ENCODE measurements at places on chromosomes 11 and 22.

- DNase-seq: no peak
Observed at GRCh38 chr11:126485021-126485792, 129.7 kb downstream of the ST3GAL4 start.

DNA sequence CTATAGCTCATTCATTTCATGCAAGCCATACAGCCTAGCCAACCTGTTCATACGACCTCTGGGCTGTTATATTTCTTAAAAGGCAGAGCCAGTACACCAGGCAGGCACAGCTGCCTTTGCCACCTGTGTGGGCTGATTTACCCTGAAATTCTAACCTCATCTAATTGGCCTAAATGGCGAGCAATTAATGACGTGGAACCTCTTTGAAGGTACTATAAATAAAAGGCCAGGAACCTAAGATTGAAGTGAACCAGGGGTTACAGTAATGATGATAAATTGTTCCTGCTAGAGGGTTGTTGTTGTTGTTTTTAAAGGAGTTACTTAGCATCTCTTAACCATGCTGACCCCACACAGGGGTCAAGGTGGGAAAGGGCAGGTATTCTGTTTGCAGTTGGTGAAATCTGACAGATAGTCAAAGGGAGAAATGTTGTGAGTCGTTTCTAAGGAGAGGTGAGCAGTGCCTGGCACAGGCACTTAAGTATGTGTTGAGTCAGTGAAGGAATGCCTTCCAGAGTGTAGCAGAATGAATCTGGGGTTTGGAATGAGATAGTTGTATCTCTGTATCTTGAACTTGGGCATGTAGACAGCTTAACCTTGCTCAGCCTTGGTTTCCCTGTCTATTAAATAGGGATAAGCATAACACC, 213.5 kb upstream of the NAV2 start:
- no peak for DNase-seq

DNA sequence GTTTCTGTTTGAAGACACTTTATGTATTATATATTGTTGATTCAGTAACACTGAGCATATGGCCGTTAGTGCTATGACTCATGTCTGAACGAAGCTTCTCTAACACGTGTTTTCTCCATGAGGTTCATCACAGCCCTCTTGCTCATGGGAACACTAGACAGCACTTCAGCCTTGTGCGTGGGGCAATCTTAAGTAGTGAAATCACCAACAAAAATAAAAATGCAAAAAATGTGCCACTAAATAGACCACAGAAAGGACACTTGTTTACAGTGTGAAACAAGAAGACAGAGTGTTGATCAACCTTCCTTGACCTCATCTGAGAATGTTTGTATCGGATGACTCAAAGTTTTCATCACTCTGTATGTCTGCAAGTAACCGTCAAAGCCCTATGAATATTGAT, 94.5 kb downstream of the FDX1 start:
- DNase-seq: no peak

- no peak for DNase-seq
Observed at GRCh38 chr22:43015677-43016042, 711 bp upstream of the PACSIN2 start.

DNA sequence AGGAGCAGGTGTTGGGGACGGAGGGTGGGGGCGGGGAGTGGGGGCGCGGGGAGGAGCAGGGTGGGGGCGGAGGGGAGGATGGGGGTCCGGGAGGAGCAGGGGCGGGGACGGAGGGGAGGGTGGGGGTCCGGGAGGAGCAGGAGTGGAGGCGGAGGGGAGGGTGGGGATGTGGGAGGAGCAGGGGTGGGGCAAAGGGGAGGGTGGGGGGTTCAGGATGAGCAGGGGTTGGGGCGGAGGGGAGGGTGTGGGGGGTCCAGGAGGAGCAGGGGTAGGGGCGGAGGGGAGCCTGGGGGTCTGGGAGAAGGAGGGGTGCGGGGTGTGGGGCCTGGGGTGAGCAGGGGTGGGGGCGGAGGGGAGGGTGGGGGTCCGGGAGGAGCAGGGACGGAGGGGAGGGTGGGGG, 17.1 kb downstream of the CRELD2 start:
- DNase-seq: no peak

GRCh38 chr11:27187848-27188621, 147.4 kb downstream of the BBOX1 start:
- no peak for DNase-seq

DNA sequence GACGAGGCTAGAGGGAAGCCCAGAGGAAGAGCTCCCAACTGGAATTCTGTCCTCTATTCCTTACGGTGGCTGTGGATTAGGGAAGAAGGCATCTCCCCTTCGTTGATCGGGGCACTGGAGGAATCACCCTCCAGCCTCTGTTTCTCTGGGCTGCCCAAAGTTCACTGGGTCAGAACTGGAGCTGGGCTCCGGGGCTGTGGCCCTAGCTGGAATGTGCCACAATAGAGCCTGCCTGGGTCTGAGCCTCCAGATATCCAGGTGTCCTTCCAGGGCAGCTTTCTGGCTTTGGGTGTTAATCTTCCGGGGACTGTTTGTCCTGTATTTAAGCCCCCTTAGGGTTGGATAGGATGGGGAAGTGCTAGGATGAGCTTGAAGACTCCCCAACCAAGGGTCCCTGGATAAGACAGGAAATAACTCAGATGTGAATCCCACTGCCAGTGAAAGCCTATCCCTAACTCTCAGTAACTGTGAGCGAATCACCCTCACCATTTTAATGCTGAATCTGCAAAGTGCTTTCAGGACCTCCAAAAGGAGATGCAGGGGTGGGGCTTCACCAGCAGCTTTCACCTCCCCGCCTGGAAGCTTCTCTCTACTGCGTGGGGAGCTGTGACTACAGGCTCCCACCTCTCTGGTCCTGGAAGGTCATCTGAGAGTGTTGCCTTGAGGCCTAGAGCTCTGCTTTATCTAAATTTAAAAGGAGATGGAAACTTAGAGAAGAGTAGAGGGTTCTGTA, 9.5 kb downstream of the YPEL4 start:
- DNase-seq: no peak

GRCh38 chr11:130999992-131000770, 83.9 kb upstream of the SNX19 start:
- DNase-seq: no peak

GRCh38 chr11:64916040-64916774, 802 bp downstream of the ATG2A start:
- DNase-seq: no peak

- DNase-seq: no peak
Observed at GRCh38 chr22:47123827-47124442, 361.5 kb downstream of the TBC1D22A start.

DNA sequence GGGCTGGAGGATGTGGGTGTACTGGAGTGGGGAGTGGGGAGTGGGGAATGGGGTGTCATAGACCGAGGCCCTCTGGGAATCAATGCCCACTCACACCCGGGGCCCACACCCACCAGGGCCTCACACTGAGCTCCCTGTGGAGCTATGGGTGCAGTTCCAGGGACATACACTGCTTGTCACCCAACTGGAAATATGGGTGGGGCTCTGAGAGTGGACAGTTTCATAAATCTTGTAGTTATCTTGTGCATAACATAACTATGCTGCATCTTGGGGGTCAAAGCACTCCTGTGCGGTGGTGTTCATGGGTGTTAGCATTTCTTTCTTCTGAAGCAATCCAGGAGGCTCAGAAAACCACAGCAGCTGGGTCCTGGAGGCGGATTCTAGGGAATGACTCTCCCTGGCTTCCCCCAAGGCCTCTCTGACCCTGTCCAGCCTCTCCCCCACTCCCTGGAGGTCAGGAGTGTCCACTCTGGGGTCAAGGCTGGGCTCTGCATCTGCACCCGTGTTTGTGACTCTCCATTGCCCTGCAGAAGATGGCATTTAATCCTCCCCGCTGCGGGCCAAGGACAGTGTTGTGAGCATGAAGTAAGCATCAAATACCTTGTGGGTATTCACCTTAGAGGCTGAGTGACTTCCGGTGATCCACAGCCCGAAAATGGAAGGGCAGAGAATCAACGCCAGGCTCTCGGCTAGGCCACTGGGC, 172.5 kb downstream of the CTTN start:
- no peak for DNase-seq

Data from neuronal stem cell (in vitro differentiated cells).